ENCODE measurements at places on chromosomes 12 and 14.

- DNase-seq, result no peak
These were observed 157.5 kb downstream of the TMTC3 start for GRCh38 chr12:88299567-88300101.

DNA sequence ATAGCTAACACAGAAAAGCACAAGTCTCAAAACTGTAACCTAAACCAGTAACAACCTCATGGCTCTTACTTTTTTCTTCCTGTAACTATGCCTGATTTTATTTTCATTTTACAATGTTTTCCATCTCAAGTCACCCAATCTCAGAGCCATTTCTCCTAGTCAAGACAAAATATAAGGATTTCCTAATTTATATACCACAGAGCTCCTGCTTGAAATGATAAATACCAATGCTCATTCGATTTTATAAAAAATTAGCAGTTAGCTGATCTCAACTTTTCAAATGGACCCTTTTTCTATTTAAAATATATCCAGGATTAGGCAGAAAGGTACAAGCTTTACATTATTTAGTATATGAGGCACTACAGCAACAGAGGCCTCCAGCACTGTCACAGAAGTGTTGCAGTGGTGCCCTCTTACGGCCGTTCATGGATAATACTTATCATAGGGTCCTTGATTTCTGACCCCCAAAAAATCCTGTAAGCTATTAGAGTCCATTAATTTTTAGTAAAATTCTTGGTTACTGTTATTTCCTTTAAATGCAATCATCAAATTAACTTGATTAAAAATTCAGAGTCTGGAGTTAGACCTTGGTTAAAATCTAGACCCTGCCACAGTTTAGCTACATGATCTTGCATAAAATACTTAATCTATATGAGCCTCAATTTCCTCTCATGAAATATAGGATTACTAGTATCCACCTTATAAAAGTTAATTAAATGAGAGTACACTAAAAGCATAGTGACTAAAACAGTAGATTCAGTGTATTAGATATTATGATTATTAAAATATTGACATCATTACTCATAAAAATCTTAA lies 68.3 kb downstream of the SEC23A start:
- no peak for DNase-seq

- no peak for DNase-seq
These were observed 76.3 kb upstream of the LMNTD1 start for GRCh38 chr12:25629341-25629740.

DNA sequence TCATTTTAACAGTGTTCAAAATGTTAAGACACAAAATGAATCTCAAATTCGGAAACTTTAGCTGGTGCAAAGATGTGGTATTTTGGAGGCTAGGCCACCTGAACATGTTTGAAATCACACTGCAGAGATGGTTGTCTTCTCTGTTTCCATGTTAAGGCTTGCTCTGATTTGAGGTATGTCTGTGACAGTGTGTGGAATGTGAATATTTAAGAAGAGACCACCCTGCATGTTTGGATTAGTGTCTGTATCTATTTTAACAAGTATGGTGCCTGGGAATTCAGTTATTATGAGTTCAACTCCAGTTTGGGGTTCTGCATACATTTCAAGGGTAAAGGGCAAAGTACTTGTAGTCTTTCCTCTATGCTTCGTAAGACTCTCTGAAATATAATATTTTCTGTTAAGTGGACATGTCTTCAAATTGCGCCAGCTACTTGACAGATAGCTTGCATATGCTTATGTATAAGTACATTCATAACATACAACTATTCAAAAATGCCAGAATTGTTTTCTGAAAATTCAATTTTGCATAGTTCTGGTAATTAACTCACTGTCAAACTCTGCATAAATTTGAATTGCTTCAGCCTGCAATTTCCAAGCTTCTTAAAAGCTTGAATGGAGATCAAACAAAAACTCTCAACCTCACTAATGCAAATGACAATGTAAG lies 424.0 kb downstream of the ADAMTS20 start:
- DNase-seq, result no peak

DNA sequence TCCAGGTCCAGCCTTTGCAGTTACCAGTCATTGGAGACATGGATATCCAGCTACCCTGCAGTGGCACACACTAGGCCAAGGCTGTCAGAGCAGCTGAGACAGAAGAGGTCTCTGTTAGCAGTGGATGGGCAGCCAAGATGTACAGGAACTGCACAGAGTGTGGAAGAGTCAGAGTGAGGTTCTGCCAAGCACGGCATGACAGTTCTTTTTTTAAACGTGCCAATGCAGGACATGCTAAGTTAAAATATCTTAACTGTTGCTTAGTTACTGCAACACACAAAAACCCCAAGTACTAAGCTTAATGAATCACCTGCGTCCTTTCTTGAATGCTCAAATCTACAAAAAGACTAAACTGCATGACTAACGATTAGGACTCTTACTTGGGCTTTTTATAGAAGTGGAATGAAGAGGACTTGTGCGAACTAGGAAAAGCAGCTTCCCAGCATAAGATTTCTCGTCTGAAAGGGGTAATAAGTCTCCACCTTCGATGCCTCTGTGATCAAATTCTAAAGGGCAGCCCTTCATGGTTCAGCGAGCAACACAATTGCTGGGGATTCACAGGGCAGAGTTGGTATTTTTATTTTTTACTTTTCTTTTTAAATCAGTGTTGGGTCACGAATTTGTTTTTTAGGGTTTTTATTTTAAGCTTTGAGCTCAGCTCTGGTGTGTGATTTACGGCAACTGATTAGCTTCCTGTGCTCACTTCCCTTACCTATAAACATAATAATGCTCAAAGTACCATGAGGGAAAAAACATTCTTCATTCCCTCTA lies 20.6 kb downstream of the MAPK1IP1L start:
- DNase-seq, result no peak

GRCh38 chr14:36967892-36968555 lies 204.4 kb downstream of the SLC25A21 start:
- DNase-seq, result no peak

GRCh38 chr14:93214598-93214997 lies 7.5 kb downstream of the UBR7 start:
- no peak for DNase-seq

- DNase-seq, result no peak
These were observed 59.3 kb upstream of the SCAF11 start for GRCh38 chr12:46049665-46050064.

DNA sequence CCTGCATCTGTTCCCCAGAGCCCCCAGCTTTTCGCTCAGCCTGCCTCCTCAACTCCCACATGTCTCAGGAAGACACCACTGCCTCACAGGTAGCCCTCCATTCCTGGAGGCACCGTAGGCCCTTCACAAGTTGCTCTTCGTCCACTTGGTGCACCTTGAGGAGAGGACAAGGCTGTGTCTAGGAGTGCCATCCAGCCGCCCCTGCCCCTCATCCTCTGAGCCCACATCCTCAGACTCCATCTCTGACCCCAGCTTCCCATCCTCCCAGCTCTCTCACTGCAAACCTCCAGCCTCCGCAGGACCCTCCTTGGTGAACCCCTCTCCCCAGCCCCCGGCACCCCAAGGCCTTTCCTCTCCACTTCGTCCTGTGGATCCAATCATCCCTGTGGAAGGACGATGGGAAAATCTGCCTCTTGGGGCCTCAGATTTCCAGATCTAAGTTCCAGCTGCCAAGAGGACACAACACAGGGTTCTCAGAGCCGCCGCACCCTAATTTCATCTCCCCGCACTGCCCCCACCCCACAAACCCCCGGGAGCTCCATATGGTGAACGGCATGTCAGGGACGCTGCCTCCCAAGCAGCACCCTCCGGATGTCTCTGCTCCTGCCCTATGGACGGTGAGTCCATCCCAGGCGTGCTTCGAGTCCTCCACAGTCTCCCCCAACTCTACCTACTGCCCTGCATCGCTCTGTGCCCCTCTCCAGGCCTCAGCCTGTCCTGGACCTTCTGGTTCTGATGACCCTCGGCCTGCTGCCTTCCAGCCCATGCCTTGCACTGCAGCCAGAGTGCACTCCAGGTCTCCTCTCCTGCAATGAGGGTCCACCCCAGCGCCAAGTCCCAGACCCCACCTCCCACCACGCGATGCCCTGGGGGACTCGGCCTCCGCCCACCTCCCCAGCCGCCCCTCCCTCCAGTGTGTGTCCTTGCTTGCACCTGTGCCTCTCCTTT lies 314.1 kb upstream of the DIO3 start:
- no peak for DNase-seq

DNA sequence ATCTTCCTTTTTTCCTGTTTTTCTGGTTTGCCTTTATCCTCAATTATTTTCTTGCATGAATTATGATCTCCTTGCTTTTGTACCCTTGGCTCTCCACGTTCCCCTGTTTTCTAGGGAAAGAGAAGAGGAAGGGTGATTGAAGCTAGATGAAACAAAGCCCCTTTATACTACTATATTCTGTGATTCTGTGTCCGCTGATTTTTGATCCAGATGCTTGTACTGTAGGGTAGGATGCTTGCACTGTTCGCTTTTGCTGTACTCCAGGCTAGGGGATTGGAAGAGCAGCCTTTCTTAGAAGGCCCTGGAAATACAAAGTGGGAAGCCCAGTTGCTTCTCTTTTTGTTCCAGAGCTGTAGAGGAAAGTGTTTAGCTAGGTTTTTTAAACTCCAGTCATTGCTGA lies 35.1 kb upstream of the KLHDC2 start:
- DNase-seq, result no peak

GRCh38 chr12:51958542-51958941 lies 7.0 kb downstream of the ACVR1B start:
- DNase-seq, result no peak

DNA sequence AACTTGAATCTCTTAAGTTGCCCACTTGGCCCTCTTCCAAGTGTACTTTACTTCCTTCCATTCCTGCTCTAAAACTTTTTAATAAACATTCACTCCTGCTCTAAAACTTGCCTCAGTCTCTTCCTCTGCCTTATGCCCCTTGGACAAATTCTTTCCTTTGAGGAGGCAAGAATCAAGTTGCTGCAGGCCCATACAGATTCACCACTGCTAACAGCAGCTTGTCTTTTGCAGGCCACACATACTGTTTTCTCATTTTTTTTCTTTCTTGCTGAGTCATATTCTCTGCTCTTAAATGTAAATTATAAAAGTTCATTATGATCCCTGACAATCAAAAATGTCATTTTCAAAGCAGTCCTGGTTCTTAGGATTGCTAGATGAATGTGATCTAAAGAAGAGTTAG lies 1820.8 kb upstream of the FLRT2 start:
- DNase-seq, result no peak

DNA sequence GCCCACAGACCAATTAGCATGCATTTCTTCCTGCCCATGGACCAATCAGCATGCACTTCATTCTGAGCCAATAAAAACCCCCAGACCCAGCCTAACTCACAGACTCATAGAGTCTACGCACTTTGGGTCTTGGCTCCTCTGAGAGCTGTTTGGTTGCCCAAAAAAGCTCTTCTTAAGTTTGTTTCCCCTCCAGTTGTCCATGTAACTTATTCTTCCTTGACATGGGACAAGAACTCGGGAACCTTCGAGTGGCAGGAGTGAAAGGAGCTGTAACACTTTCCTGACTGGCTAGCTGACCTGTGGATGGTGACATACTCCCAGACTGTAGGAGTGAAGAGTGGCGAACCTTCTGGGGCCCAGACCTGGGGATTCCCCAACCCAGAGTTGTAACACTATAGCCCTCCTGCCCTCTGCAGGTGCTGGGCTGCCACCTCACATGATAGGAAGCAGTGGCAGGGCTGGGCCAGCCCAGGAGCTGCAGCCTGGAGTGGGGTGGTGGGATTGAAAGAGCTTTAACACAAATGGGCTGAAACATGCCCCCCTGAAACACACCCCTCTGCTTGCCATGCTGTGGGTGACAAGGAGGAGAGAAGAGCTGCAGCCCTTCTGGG lies 4.4 kb upstream of the BTBD7 start:
- DNase-seq, result no peak

- DNase-seq, result peak; percentile 49
These were observed 34.8 kb downstream of the NFKBIA start for GRCh38 chr14:35369701-35370191.

DNA sequence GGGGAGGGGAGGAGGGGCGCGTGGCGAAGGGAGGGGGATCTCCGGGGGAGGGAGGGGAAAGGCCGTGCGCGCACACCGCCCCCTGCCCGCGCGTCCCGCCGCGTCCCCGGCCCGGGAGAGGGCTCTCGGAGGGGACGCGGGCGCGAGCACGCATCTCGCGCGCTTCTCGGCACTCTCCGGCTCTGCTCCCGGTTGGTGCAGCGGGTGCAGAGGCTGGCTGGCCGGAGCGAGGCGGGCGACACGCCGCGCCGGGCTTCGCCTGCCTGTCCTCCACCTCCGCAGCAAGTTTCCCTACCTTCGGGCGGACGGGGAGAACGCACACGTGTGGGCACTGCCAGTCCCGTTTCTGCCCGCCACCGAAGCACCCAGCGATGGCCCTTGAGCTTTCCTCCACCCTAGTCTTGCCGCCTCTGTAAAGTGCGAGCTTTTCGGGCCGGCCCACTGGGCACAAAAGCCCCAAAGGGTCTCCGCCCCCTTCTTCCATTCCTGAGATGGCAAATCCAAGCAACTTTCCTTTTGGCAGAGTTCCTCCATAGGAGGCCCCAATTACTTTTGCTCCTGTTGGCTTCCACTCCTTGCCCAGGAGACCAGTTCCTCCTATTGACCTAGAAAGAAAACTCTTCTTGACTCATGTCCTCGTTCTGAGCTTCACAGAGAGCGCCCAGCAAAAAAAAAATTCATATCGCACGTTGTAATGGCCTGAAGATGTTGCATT lies 363 bp upstream of the CSAD start:
- DNase-seq, result peak; percentile 65

DNA sequence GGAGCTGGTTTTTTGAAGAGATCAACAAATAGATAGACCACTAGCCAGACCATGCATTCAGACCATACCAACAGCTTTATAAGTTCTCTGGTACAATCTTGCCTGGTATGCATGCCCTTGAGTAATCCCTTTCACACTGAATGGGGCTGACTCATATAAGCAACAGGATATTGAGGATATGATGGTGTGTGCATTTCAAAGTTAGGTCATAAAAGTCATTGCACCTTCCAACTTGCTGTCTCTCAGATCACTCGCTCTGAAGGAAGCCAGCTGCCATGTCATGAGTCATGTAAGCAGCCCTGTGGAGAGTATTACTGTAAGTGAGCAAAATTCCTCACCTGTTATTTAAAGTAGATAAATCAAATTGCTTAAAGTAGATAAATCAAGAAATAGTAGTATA lies 45.0 kb upstream of the OR6J1 start:
- no peak for DNase-seq

- no peak for DNase-seq
These were observed 39.6 kb upstream of the CORO1C start for GRCh38 chr12:108770963-108771362.

DNA sequence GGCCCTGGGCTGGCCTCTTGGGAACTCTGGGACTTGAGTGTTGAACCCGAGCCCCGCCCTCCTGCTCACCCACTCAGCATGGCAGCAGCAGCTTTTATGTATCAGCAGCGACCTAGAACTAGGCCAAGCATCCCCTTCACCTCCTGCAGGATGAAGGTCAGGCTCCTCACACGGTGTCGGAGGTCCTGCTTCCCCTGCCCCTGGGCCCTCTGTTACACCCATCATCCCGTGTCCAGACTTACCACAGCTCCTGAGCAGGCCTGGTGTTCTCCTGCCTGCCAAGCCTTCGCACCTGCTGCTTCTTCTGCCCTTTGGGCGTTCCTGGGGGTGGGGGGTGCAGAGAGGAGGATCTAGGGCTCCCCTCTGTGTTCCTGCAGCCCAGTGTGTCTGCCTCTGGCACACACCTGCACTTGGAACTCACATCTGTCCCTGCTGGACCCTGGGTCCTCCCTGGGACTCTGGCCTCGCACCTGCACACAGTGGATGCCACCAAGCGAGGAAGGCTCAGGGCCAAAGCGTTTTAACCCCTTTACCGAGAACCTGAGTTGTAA lies 80.3 kb downstream of the PAPOLA start:
- no peak for DNase-seq
